ENCODE measurements at places on chromosomes 7 and 10. TPM values are rescaled to one million over a fixed set of nuclear protein-coding genes. Genes with fewer than 3 reads are reported as not detected.

The BMPER gene
- 6.9 TPM for total RNA-seq

DNA sequence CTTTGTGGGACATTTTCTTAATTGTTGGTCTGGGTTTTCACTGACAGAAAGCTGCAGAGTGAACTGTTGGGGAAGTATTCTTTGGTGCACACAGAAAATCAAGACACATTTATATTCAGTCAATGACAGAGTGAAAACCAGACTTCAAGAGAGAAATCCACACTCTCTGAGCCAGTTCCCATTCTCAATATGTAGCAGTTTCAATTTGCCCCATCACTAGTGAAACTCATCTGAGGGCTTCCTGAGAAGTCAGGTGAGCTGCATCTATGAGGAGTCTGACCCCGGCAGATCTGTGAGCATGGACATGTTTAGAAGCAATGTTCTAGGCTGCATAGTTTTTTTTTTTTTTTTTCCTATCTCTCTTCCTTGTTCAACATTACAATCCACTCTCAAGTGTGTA lies 163.7 kb upstream of the AHR start:
- no peaks in the 10 kb centered on the region for H3K4me1 ChIP-seq
- no peak overlapping the region for H3K4me3 ChIP-seq
- H3K27ac ChIP-seq = no peak overlapping the region
- DNase-seq = no peak

The HACD1 gene
- 11.7 TPM for total RNA-seq

DNA sequence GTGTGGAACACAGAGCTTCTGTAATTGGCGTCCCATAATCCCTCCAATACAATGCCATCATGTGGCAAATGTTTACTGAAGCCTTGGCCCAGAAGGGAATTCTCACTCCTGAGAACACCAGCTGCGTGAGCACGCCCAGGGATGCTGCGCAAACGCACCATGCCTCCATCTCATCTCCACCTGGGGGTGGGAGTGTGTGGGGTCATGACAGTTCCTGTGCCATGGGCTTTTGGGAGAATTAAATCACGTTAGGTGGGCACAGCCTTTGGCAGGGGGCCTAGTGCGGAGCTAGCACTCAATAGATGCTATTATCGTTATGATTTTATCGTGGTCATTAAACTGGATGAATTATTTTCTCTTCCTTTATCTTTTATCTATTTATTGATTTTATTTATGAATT lies 15.8 kb downstream of the WDFY4 start:
- no peaks in the 10 kb centered on the region for H3K27me3 ChIP-seq
- H3K36me3 ChIP-seq = no peaks in the 10 kb centered on the region
- no peak for DNase-seq
- no peak overlapping the region for H3K4me3 ChIP-seq
- no peak overlapping the region for H3K27ac ChIP-seq

- H3K4me3 ChIP-seq = no peak overlapping the region
- H3K36me3 ChIP-seq = no peaks in the 10 kb centered on the region
- peaks cover 1% of the 10 kb centered on the region for H3K4me1 ChIP-seq
- DNase-seq = no peak
Measured at GRCh38 chr10:128530301-128530700, 404.1 kb upstream of the MKI67 start.

The MRLN gene
- not detected for total RNA-seq

The PVRIG gene
- total RNA-seq = 0.78 TPM

DNA sequence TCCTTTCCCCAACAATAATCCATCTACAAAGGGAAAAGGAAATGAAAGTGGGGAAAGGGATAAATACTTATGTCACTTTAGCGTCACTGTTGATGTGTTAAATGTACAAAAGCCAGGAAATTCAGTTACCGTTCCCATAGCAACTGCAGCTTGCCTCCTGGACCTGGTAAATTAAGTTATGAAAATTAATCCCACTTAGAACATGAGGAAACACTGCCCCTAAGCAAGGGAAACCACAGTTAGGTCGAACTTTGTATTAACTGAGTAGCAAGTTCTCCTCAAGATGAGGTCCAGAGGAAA lies 338.2 kb upstream of the AOAH start:
- no peaks in the 10 kb centered on the region for H3K36me3 ChIP-seq
- H3K4me3 ChIP-seq = no peak overlapping the region
- no peaks in the 10 kb centered on the region for H3K27me3 ChIP-seq
- H3K27ac ChIP-seq = no peak overlapping the region

The LIPN gene
- not detected for total RNA-seq

The FFAR4 gene
- 0.60 TPM for total RNA-seq

GRCh38 chr7:94683066-94683465 lies 27.1 kb upstream of the SGCE start:
- DNase-seq = no peak
- no peaks in the 10 kb centered on the region for H3K4me1 ChIP-seq
- no peak overlapping the region for H3K27ac ChIP-seq

DNA sequence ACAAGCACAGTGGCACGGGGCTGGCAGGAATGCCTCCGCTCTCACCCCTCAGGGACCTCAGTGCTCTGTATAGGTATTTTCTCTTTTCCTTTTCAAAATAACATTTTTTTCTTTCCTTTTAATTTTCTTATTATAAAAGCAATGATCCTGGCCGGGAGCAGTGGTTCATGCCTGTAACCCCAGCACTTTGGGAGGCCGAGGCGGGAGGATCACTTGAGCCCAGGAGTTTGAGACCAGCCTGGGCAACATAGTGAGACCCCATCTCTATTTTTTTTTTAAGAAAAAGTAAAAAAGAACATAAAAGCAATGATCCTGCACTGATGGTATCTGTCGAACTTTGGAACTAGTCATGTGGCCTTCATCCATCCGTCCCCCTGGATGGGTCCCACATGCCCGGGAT lies 3.2 kb downstream of the PRF1 start:
- no peaks in the 10 kb centered on the region for H3K36me3 ChIP-seq
- H3K4me3 ChIP-seq = no peak overlapping the region
- H3K4me1 ChIP-seq = no peaks in the 10 kb centered on the region
- H3K27me3 ChIP-seq = no peaks in the 10 kb centered on the region
- no peak overlapping the region for H3K27ac ChIP-seq

The LRRN3 gene
- total RNA-seq = 0.24 TPM

DNA sequence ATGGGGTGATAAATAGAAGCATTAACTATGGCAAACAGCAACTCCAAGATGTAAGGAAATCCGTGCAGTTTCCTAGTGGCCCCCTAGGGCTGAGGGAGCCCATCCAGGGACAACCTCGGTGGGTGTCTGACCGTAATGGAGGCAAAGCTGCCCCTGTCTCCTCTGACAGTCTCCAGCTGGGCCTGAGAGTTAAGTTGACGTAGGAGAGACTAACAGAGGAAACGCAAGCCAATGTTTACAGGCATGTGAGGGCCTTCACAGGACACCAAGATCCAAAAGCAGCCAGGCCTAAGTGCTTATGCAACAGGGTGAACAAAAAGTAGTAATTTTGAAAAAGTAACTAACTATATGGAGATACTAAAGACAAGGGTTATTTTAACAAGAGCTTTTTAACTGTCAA lies 330.0 kb upstream of the C7orf33 start:
- no peaks in the 10 kb centered on the region for H3K27me3 ChIP-seq
- peak overlapping the region; percentile 33 for H3K27ac ChIP-seq
- no peaks in the 10 kb centered on the region for H3K36me3 ChIP-seq
- peak; percentile 72 for DNase-seq

Data from ovary (tissue), 10 donors.